Liver (tissue), 10 donors: ENCODE measurements at places on chromosomes 1 and 21.
A peak's percentile ranks its signal among the peaks of the same experiment; 100 is the strongest.

- DNase-seq: peak; percentile 57
- H3K36me3 ChIP-seq: no peaks in the 10 kb centered on the region
- peak overlapping the region; percentile 1 for H3K27ac ChIP-seq
Measured at GRCh38 chr1:32759997-32760623, 57.0 kb downstream of the YARS1 start.

DNA sequence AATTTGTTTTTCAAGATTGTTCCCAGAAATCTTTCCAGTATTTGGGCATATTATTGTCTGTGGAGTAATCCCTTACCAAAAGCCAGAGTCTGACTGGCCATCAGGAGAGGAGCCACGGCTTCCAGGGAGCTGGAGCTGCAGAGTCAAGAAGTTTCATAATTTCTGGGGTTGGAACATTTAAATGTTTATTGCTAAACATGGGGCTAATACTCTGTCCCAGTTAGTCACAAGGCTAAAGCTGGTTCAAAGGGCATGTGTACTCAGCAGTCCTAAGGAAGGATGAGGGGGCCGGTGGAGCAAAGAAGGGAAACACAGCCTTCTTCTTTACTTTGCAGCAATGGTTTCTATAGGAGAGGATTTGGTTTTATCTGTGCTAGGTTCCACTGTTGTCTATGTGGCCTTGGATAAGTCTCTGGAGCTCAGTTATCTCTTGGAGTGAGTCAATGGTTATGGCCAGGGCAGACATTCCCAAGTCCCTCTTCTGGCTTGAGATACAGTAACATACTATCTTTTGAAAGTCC, 9.5 kb downstream of the DENND2D start:
- no peak overlapping the region for H3K4me3 ChIP-seq
- peak overlapping the region; percentile 42 for H3K27ac ChIP-seq
- DNase-seq: no peak
- no peaks in the 10 kb centered on the region for H3K27me3 ChIP-seq

DNA sequence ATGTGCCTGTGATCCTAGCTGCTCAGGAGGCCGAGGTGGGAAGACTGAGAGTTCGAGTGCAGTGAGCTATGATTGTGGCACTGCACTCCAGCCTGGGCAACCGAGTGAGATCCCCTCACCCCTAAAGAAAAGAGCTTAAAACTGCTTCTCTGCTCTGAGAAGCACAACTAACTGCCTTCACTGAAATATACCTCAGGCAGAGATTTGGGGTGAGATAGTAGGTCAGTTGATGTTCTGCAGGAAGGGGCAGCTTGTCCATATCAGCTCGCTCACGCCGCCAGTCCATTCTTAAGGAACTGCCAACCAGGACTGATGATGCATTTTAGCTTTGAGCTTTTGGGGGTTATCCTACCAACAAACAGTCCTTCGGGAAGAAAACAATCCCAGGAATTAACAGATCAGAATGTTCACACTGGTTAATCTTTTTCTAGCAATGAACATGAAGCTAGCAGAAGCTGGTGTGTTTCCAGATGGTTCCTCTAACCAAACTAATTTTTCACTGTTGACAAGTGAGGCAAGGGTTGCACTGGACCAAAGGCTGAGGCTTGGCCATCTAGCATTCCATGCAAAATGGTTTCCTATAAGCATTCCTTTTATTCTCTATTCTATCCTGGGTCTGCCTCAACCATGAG, 31.6 kb downstream of the LHX4 start:
- H3K36me3 ChIP-seq: no peaks in the 10 kb centered on the region
- no peaks in the 10 kb centered on the region for H3K27me3 ChIP-seq
- no peak for DNase-seq
- no peaks in the 10 kb centered on the region for H3K4me1 ChIP-seq
- no peak overlapping the region for H3K4me3 ChIP-seq
- no peak overlapping the region for H3K27ac ChIP-seq

- H3K27ac ChIP-seq: no peak overlapping the region
- no peak overlapping the region for H3K4me3 ChIP-seq
- H3K27me3 ChIP-seq: no peaks in the 10 kb centered on the region
- H3K36me3 ChIP-seq: peaks cover 3% of the 10 kb centered on the region
- no peaks in the 10 kb centered on the region for H3K4me1 ChIP-seq
Measured at GRCh38 chr21:36891692-36892091, 74.8 kb downstream of the HLCS start.

DNA sequence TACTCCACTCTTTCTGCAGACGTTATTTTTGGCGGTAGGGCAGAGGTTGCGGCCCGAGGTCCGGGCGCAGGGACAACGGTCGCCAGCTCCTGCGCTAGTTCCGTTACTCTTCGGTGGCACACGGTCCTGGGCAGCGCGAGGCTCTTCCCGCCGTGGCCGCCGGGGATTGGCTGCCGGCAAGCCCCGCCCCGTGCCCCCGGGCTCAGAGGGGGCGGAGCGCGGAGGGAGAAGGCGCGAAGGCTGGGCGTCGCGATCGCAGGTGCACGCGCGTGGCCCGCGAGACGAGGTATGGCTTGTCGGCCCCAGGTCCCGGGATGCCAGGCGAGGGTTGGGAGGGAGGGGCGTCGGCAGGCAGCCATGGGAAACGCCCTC, 518 bp upstream of the SHE start:
- no peak overlapping the region for H3K4me3 ChIP-seq
- no peaks in the 10 kb centered on the region for H3K27me3 ChIP-seq
- H3K27ac ChIP-seq: no peak overlapping the region
- peaks cover 2% of the 10 kb centered on the region for H3K36me3 ChIP-seq
- peaks cover 4% of the 10 kb centered on the region for H3K4me1 ChIP-seq

DNA sequence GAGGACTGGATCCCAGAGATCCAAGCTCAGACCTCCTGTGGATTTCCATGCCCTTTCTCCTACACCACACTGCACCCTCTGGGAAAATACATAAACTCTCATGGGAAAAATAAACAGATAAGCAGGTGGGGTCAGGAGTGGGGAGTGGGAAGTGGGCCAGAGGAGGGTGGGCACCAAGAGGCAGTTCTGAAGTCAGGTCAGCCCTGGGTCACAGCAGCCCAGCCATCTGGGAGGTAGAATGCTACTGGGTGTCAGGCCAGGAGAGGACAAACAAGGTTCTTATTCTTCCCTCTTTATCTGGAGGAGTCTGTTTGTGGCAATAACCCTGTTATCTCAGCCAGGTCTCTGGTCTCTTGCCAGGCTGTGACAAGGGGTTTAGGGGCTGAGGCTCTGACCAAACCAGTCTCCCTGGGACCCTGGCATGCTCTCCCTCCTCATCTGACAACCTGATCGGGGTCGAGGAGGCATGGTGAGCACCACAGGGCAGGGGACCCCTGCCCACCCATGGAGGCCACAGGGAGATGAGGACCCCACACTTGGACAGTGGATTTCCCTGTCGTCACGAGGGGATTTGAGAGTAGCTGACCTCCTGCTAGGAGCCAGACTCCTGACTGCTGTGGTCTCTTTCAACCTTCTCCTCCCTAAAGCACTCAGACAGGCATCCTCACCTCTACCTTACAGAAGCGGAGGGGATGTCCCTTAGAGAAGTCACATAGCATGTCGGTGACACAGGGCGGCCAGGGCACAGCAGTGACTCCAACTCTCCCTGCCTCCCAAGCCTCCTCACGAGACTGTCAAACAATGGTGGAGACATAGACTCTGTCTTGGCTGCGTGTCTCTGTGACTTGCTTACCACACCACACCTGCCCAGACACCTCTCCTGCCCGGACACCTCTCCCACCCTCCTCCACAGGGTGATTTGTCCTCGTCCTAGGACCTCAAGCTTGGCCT, 51.3 kb upstream of the IFFO2 start:
- no peak overlapping the region for H3K4me3 ChIP-seq
- H3K36me3 ChIP-seq: no peaks in the 10 kb centered on the region
- no peaks in the 10 kb centered on the region for H3K27me3 ChIP-seq

- no peaks in the 10 kb centered on the region for H3K4me1 ChIP-seq
- no peaks in the 10 kb centered on the region for H3K27me3 ChIP-seq
- H3K36me3 ChIP-seq: no peaks in the 10 kb centered on the region
- H3K4me3 ChIP-seq: no peak overlapping the region
Measured at GRCh38 chr1:26010825-26011224, 10.8 kb upstream of the EXTL1 start.

DNA sequence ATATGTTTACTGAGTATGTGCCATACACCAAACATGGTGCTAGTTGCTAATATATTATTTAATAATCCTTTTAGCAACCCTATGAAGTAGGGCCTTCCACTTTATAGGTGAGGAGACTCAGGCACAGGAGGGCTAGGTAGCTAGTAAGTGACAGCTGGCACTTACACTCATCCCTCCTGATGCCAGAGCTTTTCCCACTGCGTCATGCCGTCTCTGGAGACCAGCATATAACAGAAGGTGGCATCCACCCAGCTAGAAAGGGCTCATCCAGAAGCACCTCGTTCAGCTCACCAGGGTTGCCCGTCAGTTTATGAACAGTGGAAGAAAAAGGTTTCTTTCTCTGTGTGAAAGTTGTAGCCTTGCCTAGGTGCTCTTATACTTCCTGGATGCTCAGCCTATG, 108.9 kb downstream of the NOS1AP start:
- no peaks in the 10 kb centered on the region for H3K27me3 ChIP-seq
- no peak overlapping the region for H3K27ac ChIP-seq
- DNase-seq: no peak
- H3K36me3 ChIP-seq: no peaks in the 10 kb centered on the region
- H3K4me1 ChIP-seq: peaks cover 6% of the 10 kb centered on the region

DNA sequence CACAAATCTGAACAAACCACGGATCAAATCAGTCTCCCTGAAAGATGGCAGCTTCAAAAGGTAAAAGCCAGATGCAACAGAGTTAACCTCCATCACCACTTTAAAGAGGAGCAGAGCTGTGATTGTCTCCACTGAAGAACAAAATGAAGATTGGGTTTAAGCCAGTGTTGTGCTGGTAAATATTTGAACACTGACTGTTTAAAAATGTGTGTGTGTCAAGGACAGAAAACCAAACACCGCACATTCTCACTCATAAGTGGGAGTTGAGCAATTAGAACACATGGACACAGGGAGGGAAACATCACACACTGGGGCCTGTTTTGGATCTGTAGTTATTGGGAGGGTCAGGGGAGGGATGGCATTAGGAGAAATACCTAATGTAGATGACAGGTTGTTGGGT, 83.9 kb downstream of the ST6GALNAC5 start:
- H3K27ac ChIP-seq: no peak overlapping the region
- no peaks in the 10 kb centered on the region for H3K27me3 ChIP-seq
- no peak for DNase-seq
- H3K4me3 ChIP-seq: no peak overlapping the region
- no peaks in the 10 kb centered on the region for H3K36me3 ChIP-seq
- no peaks in the 10 kb centered on the region for H3K4me1 ChIP-seq

- H3K36me3 ChIP-seq: no peaks in the 10 kb centered on the region
- H3K27me3 ChIP-seq: no peaks in the 10 kb centered on the region
- no peaks in the 10 kb centered on the region for H3K4me1 ChIP-seq
- H3K27ac ChIP-seq: no peak overlapping the region
Measured at GRCh38 chr1:201555593-201555945, 16.6 kb downstream of the NAV1 start.

- no peak overlapping the region for H3K27ac ChIP-seq
- no peak for DNase-seq
- H3K27me3 ChIP-seq: no peaks in the 10 kb centered on the region
Measured at GRCh38 chr1:240020871-240021270, 70.8 kb upstream of the FMN2 start.

- H3K27me3 ChIP-seq: no peaks in the 10 kb centered on the region
- peak overlapping the region; percentile 11 for H3K27ac ChIP-seq
- peak overlapping the region; percentile 22 for H3K4me3 ChIP-seq
- DNase-seq: peak; percentile 63
Measured at GRCh38 chr1:153677718-153678518, 570 bp upstream of the NPR1 start.

- H3K27ac ChIP-seq: peak within 1 kb of the TSS; percentile 76
- no peaks in the 10 kb centered on the region for H3K36me3 ChIP-seq
- peak; percentile 71 for DNase-seq
Measured at GRCh38 chr1:206507284-206508129, at the start of gene RASSF5. TSS of gene RASSF5 (plus strand) at chr1:206507531. CDS start at chr1:206507603, 72 bp downstream.

DNA sequence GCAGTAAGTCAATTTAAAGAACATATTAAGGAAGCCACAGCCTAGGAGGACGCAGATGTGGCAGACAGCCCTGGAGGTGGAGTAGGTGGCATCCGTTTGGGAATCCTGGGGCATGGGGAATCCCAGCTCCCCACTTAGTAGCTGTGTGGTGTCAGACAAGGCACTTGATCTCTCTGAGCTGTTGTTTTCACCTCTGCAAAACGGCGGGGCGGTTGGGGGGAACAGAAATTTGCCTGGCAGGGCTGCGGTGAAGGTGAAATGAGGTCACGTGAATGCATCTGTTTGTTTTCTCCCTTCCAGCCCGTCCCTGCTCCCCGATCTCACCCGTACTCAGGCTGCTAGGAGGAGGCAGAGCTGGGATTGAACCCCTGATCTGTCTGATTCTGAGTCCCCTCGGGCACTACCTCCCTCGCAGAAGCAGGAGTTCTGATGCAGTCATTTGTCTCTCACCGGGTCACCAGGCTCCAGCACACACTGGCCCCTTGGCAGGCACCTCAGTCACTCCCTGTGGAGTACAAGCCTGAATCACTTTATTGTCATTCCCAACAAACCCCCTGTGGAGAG, 2.2 kb upstream of the LAPTM5 start:
- no peak for DNase-seq
- no peaks in the 10 kb centered on the region for H3K27me3 ChIP-seq
- H3K4me3 ChIP-seq: no peak overlapping the region
- H3K36me3 ChIP-seq: no peaks in the 10 kb centered on the region
- no peaks in the 10 kb centered on the region for H3K4me1 ChIP-seq

DNA sequence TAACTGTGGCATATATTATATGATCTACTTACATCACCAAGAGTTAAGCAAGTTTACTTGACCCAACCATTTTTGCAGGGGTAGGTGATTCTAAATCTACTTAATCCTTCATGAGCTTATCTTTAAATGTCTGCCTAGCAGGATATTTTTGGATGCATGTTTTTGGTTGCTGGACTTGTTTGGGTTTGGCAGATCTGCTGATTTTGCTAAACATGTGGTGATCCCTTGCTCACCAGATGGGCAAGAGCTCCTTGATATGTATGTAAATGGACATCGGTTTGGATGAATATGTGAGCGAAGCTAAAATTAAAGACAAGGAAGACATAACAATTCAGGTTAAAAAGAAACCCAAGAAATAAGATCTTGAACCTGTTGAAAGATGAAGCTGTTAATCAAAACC, 36.7 kb downstream of the FMN2 start:
- no peak overlapping the region for H3K27ac ChIP-seq
- H3K4me3 ChIP-seq: no peak overlapping the region
- DNase-seq: no peak
- no peaks in the 10 kb centered on the region for H3K27me3 ChIP-seq
- no peaks in the 10 kb centered on the region for H3K4me1 ChIP-seq
- no peaks in the 10 kb centered on the region for H3K36me3 ChIP-seq

DNA sequence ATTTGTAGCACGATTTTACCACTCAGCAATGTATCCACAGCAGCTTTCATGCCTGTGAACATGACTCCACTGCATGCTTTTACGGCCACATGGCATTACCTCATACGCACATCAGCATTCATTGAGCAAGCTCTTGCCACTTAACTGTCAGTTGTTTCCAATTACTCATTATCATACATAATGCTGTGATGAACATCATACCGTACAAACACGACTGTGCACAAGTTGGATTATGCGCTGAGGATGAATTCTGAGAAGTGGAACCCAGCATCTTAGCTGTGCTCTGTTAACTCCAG, 9.6 kb downstream of the UMODL1 start:
- DNase-seq: no peak
- H3K4me3 ChIP-seq: no peak overlapping the region
- no peak overlapping the region for H3K27ac ChIP-seq
- H3K27me3 ChIP-seq: no peaks in the 10 kb centered on the region
- H3K36me3 ChIP-seq: no peaks in the 10 kb centered on the region
- H3K4me1 ChIP-seq: no peaks in the 10 kb centered on the region

- peaks cover 7% of the 10 kb centered on the region for H3K4me1 ChIP-seq
- H3K27ac ChIP-seq: no peak overlapping the region
- H3K4me3 ChIP-seq: no peak overlapping the region
- H3K36me3 ChIP-seq: peaks cover 2% of the 10 kb centered on the region
- DNase-seq: no peak
Measured at GRCh38 chr21:34143685-34144182, 70.4 kb downstream of the MRPS6 start.
